ENCODE measurements at places on chromosomes 7 and 10.

- no peak for DNase-seq
Observed at GRCh38 chr10:63653747-63654146, 132.5 kb downstream of the REEP3 start.

DNA sequence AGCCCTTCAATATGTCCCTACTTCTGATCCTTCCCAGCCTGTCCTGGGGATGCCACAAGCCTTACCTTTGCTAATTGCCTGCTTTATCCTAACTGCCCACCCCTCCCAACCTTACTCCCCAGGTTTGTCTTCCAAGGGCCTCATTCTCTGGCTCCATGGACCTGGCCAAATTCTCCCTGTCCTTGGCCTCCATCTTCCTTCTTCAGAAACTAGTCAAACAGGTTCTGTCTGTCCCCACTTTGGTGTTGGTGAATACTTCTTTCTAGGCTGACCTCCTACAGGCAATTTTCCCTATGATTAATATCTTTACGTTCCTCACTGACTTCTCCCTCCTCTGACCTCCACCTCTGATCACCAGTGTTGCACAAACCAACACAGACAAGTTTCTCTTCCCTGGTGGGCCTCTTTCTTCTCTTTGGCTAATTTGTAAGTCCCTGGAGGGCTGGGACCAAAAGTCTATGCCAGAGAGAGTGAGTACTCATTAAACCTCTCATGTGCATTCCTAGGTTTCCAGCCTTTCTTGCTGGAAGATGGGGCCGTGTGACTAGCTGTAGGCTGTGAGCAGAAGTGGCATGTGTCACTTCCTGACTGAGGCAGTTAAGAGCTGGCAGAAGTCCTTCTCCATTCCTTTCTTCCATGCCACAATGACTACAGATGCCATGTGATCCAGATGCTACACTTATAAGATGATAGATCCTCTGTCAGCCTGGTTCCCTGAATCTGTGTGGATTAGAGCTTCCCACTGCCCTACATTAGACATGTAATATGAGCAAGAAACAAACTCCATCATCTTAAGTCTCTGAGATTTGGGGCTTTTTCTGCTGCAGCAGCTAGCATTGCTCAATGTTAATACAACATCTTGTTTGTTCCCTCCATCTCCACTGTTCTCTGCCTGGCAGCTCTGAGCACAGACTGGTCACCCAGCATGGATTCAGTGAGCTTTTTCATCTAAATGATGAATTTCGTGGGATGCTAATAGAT, 382.7 kb downstream of the RPS24 start:
- DNase-seq = no peak

- no peak for DNase-seq
Observed at GRCh38 chr10:33187427-33187999, 147.0 kb downstream of the NRP1 start.

DNA sequence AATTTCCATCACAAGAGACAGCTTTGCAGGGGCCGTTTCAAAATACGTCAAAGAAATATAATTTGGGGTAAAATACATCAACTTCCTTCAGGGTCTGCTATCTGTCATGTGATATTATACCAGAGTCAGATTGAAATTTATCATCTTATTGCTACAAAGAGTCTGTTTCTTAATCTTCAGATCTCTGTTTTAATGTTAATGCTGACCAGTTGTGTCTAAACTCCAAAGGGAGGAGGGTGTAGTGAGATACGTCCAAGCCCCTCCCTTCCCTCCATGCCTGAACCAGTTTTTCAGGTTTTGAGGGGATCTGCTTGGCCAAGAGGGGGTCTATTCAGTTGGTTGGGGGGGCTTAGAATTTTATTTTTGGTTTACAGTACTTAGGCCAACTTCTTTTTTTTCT, 891.6 kb downstream of the GRM8 start:
- DNase-seq = no peak

GRCh38 chr10:128025951-128026350, 100.3 kb downstream of the MKI67 start:
- no peak for DNase-seq

DNA sequence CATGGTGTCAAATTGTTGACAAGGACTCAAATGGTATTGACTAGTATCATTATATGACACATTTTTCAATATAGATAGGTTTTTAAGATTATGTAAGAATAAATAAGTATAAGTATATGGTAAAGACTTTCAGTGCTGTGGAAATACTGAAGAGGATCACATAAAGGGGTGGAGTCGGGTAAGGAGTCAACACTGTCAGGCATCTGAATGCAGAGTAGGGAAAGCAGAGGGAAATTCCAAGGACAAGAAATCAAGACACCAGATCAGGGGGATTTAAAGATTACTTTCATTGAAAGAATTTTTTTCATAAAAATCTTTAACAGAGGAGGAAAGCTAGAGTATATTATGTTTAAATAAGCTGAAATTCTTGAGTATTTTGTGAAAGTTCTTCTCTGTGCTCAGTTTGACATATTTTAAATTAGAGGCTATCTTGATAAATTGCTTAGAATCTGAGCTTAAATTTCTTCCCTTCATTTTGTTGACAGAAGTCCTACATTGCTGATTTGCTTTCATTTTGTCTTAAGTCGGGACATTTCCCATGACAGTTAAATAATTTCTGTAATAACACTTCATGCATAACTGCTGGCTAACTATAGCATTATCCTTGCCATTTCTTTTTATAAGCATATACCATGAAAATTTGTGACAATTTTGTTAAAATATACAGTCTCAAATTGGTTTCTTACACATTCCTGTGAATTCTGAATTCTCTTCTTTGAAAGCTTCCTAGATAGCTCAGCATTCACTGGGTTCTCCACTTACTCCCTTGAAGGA, 244.3 kb downstream of the PRKG1 start:
- no peak for DNase-seq

DNA sequence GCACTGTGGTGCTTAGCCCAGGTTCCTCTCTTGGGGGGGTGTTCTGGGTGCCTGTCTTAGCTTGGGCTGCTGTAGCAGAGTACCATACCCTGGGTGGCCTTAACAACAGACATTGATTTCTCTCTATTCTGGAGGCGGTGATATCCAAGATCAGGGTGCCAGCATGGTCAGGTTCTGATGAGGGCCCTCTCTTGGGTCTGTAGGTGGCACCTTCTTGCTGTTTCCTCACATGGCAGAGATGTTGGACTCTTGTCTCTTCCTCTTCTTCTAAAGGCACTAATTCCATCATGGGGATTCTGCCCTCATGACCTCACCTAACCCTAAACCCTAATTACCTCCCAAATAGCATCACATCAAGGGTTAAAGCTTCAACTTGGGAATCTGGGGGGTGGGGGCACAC, 19.9 kb upstream of the CRHR2 start:
- no peak for DNase-seq

DNA sequence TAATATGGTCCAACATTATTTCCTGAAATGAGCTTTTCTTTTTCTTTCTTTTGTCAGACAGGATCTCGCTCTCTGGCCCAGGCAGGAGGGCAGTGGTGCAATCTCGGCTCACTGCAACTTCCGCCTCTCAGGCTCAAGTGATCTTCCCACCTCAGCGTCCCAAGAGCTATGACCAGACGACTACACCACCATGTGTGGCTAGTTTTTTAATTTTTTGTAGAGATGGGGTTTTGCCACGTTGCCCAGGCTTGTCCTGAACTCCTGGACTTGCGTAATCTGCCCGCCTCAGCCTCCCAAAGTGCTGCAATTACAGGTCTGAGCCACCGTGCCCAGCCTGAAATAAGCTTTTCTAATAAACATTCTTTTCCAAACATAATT, 48.6 kb downstream of the CUL2 start:
- DNase-seq = no peak

- no peak for DNase-seq
Observed at GRCh38 chr10:132829403-132829802, 43.5 kb upstream of the NKX6-2 start.

GRCh38 chr10:5529702-5530411, 5.1 kb downstream of the CALML3 start:
- no peak for DNase-seq
